Thoracic aorta (tissue), 2 donors: ENCODE measurements at places on chromosomes 2 and 18. TPM values are rescaled to one million over a fixed set of nuclear protein-coding genes. Genes with fewer than 3 reads are reported as not detected.

Gene GPC1
- total RNA-seq: 94.2 TPM

Gene CYP27A1
- 37.8 TPM for total RNA-seq

Gene PTGR3
- total RNA-seq: 11.2 TPM

Gene C18orf63
- not detected for total RNA-seq

- peak overlapping the region; percentile 99 for H3K27ac ChIP-seq
- DNase-seq: no peak
- H3K4me3 ChIP-seq: no peak overlapping the region
- no peaks in the 10 kb centered on the region for H3K36me3 ChIP-seq
Observed at GRCh38 chr2:27707462-27708256, 44.0 kb downstream of the SLC4A1AP start.

GRCh38 chr2:233766416-233766815 lies 6.3 kb downstream of the UGT1A1 start:
- H3K27me3 ChIP-seq: no peaks in the 10 kb centered on the region
- no peaks in the 10 kb centered on the region for H3K4me1 ChIP-seq
- no peak overlapping the region for H3K27ac ChIP-seq
- H3K36me3 ChIP-seq: no peaks in the 10 kb centered on the region
- no peak for DNase-seq

DNA sequence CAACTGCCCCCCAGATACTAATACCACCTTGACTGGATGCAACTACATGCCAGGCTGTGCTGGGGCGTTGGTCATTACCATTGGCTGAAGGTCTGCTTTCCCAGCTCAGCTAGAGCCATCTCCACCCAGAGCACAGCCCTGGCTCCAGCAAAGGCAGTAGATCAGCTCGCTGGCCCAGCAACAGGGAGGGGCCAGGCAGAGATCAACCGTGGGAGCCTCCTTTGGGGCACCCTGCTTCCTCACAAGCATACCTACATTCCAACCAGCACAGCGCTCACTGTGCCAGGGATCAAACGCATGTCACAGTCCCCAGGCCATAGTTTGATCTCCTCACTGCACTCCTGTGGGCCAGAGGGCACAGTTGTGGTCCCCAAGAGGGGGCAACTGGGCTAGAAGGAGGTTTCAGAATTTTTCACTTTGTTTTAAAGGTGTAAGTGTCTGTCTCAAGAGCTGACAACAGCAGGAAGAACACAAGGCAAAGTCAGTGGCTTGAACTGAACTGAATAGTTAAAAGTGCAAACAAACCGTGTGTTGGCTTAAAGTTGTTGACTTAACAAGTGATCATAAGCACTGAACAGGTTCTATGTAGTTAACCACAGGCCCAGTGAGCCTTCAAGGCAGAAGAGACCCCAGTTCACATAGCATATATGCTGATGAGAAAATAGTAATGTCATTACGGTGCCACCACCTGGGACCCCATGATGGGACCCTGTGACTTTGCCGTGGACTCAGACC lies 70.1 kb upstream of the BZW1 start:
- H3K27me3 ChIP-seq: no peaks in the 10 kb centered on the region
- no peak for DNase-seq
- peak overlapping the region; percentile 44 for H3K4me3 ChIP-seq
- peak overlapping the region; percentile 92 for H3K27ac ChIP-seq
- peaks cover 48% of the 10 kb centered on the region for H3K4me1 ChIP-seq

DNA sequence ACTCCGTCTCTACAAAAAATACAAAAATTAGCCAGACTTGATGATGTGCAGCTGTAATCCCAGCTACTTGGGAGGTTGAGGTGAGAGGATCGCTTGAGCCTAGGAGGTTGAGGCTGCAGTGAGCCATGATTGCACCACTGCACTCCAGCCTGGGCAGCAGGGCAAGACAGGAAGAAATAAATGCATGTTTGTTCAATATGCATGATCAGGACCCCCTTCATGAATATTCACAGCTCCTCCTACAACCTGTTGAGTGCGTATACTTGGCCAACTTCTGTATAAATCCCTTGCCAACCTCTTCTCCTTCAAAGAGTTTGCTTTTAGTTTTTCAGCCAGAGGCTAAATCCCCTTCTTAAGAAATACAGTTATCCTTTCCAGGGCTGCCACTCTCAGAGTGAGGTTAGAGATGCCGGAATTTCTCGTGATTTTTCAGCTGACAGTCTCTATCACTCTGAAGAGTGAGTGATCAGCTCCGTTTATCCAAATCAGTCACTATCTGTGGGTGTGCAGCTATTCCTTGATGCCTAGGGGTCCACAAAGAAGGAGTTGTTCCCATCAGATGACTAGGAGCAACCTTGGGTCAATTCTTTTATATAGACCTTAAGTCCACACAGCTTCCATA lies 39.2 kb downstream of the FAM161A start:
- no peak overlapping the region for H3K27ac ChIP-seq
- no peak for DNase-seq
- no peaks in the 10 kb centered on the region for H3K4me1 ChIP-seq
- no peak overlapping the region for H3K4me3 ChIP-seq

DNA sequence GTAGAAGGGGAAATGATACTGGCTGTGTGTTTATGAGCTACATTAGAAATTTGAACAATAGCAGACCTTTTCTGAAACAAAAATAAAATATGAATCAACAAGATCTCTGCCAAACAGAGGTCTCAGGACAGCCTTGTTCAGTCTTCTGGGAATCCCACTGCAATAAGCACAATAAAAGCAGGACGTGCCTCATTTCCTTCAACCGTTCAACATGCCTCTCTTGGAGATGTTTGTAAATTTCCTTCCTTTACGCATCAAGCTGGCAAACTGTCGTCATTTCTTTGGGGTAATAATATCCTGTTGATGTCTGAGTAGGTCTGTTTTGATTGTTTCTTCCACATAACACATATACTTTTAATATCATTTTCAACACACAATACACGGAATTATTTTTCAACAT lies 77.2 kb downstream of the TCF4 start:
- DNase-seq: no peak
- H3K36me3 ChIP-seq: no peaks in the 10 kb centered on the region
- H3K4me3 ChIP-seq: peak overlapping the region; percentile 59
- H3K27ac ChIP-seq: peak overlapping the region; percentile 71
- H3K27me3 ChIP-seq: no peaks in the 10 kb centered on the region

- no peaks in the 10 kb centered on the region for H3K4me1 ChIP-seq
- H3K27ac ChIP-seq: no peak overlapping the region
- no peak for DNase-seq
Observed at GRCh38 chr2:150644298-150645067, 157.0 kb upstream of the RND3 start.
